ENCODE measurements at places on chromosomes 6 and 20. TPM values are rescaled to one million over a fixed set of nuclear protein-coding genes. Genes with fewer than 3 reads are reported as not detected.

- DNase-seq = no peak
These were observed 149.9 kb downstream of the MMS22L start for GRCh38 chr6:97133067-97133466.

DNA sequence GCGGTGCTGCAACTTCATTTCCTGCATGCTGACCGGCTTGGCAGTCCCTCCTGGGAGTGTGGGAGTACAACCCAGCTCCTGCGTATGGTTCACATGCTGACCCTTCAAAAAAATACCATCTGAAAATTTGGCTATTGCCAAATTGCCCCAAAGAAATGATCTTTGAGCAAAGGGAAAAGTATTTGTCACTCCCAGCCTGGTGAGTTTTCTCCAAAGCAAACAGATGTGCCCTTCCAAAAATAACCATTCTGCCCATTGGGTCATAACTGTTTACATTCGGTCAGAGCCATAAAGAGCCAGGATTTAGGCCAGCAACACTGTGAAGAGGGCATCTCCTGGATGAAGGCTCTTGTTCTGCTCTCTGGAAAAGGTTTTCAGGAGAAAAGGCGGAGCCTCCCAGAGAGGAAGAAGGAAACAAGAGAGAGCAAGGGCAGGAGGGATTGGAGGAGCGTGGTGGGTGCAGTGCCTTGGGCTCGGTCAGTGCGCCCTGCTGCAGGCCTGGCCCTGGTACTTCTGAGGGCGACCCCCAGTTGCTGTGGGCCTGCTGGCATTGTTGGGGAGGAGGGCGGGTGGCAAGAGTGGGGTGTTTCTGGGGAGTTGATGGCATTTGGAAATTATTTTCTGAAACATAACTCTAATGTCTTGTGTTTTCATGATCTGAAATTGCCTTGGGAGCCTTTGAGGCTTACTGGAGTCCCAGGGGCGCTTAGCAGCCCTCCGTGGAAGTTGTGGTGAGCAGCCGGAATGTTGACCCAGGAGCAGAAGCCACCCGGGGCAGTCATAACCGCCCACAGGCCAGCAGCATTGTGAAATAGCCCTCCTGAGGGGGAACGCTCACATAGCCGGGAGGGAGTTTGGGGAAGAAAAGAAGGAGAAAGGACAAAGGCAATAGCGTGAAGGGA is 248.4 kb downstream of the MYLK4 start:
- no peak for DNase-seq

Gene PNLDC1
- total RNA-seq = 0.28 TPM

Gene MICA
- total RNA-seq = 5.6 TPM

- no peak for DNase-seq
These were observed 115.5 kb upstream of the AFDN start for GRCh38 chr6:167711211-167711610.

Gene EFCAB8
- total RNA-seq = 0.33 TPM

Gene C20orf204
- total RNA-seq = 17.0 TPM

- DNase-seq = no peak
These were observed 488.3 kb downstream of the CDH26 start for GRCh38 chr20:60446267-60447111.

DNA sequence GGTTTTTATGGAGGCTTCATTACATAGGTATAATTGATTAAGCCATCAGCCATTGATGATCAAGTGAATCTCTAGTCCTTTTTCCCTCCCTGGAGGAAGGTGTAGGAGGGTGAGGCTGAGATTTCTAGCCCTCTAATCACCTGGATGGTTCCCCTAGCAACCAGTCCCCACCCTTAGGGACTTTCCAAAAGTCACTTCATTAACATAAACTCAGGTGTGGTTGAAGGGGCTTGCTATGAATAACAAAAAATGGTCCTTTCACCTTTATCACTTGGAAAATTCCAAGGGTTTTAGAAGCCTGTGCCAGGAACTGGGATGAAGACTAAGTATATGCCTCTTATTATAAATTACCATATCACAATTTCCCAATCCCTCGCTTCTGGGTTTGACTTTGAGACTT is 40.4 kb downstream of the SMPDL3A start:
- no peak for DNase-seq

Gene IRF4
- total RNA-seq = 7.6 TPM

- no peak for DNase-seq
These were observed 22.1 kb upstream of the CDKN1A start for GRCh38 chr6:36656441-36656840.

Gene TLDC2
- 0.28 TPM for total RNA-seq

GRCh38 chr20:4476903-4477500 is 244.7 kb upstream of the PRND start:
- no peak for DNase-seq

Gene WFDC2
- total RNA-seq = 5.6 TPM

GRCh38 chr6:92428448-92428847 is 990.9 kb downstream of the EPHA7 start:
- DNase-seq = no peak

Gene SHLD1
- 11.2 TPM for total RNA-seq

DNA sequence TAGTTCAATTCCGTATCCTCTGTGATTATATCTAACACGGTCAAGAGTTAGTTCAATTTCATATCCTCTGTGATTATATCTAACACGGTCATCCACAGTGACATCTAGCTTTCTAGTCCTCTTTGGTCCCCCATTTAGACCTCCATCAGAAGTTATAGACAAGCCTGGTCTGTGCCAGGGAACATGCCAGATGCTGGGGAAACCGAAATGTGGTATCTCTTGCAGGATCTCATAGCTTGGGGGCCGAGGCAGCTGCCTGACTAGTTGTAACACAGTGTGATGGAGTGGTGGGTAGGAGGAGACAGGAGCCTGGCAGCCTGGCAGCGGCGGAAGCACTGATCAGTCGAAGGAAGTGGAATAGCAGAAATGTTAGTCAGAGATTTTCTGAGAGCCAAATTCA is 13.8 kb upstream of the SMOC2 start:
- no peak for DNase-seq

- no peak for DNase-seq
These were observed 3.7 kb downstream of the ENPP1 start for GRCh38 chr6:131811500-131811899.

Gene PRPH2
- 0.57 TPM for total RNA-seq

DNA sequence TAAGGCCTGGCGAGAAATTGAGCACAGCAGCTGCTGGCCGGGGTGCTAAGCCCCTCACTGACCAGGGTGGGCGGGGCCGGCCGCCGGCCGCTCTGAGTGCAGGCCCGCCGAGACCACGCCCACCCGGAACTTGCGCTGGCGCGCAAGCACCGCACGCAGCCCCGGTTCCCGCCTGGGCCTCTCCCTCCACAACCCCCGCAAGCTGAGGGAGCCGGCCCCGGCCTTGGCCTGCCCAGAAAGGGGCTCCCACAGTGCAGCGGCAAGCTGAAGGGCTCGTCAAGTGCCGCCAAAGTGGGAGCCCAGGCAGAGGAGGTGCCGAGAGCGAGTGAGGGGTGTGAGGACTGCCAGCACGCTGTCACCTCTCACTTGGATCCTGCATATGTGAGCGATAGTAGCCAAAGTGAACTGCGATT is 251.2 kb downstream of the GJA1 start:
- DNase-seq = no peak

DNA sequence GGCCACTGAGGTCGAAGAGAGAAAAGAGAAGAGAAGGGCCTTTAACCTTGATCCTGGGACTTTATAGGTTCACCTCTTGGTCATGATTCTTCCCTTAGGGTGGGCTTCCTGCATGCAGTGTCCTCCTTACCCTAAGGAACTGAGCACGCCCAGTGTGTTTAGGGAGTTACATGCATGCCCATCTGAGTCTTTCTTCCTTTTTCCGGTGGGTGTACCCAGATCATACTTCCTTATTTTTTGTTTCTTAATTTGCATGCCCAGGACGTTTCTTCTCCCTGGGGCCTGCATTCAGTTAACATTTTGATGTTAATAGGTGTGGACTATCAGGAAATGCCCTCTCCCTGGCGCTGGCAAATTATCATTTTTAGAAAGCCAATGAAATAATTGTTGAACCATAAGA is 91.5 kb downstream of the HTR1B start:
- DNase-seq = no peak

Measured in thymus (tissue), 14 donors.